ENCODE measurements at places on chromosomes 2 and 18.
A peak's percentile ranks its signal among the peaks of the same experiment; 100 is the strongest.

DNA sequence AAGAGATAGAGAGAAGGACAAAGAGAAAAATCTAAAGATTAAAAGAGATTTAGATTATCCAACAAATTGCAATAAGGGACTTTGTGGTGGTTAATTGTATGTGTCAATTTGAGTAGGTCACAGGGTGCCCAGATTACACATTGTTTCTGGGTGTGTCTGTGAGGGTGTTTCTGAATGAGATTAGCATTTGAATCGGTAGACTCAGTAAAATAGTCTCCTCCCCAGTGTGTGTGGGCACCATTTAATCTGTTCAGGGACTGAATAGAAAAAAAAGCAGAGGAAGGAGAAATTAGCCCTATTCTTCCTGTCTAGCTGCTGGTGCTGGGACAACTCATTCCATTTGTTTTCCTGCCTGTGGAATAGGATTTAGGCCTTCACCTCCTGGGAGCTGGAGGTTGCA, 339.8 kb upstream of the EPHA4 start:
- DNase-seq = no peak

- no peak for DNase-seq
These were observed 574.6 kb downstream of the SLC4A3 start for GRCh38 chr2:220202066-220202465.

DNA sequence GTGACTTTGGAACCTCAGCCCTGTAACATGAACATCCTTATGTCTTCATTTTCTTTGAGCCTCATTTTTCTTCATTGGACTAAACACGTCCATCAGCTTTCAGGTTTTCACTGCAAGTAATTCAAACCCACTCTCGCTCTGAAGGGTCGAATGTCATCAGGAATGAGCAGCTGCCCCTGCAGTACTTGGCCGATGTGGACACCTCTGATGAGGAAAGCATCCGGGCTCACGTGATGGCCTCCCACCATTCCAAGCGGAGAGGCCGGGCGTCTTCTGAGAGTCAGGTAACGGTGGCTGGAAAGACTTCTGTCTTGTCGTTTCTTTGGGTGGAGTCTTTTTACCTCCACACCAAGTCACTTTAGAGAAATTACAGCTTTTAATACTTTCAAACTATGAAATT, 39.1 kb upstream of the PRLH start:
- DNase-seq = no peak

- DNase-seq = no peak
These were observed 16.9 kb downstream of the SMCHD1 start for GRCh38 chr18:2672410-2672809.

- DNase-seq = no peak
These were observed 55.2 kb upstream of the RIOK3 start for GRCh38 chr18:23397907-23398306.

DNA sequence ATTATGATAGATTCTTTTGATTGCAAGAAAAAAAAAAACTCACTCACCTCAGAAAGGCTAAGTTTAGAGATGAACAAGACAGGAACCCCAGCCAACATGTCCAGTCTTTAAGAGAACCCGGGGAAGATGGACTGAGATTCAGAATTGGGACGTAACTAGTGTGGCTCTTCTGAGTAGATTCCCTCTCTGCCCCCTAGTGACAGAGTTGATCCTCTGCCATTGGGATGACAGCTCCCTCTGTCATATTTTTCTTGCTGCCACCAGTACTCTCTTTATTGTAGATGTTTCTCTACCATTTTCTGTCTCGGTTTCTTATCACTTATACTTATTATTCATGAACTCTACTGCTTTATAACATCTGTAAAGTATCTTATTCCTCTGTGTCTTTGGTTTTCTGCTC, 77.7 kb downstream of the GULP1 start:
- no peak for DNase-seq

- no peak for DNase-seq
These were observed 964 bp upstream of the GALNT3 start for GRCh38 chr2:165795011-165795410.

- DNase-seq = no peak
These were observed 49.8 kb downstream of the PLEK start for GRCh38 chr2:68414876-68415275.

DNA sequence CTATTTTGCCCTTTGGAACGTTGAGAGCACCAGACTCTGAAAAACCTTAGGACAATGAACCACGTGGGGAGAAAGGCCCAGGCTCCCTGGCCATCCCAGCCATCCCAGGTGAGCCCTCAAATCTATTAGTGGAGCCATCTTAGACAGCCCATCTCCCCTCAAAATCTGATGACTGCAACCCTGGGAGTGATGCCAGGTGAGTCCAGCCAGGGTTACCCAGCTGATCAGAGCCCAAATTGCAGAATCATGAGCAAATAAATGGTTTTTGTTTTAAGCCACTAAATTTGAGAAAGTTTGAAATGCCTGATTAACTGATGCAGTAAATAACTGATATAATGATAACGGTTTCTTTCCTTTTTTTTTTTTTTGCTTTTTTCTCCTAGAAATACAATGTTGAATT, 242.4 kb downstream of the GCA start:
- DNase-seq = no peak

- DNase-seq = no peak
These were observed 14.0 kb upstream of the MTA3 start for GRCh38 chr2:42554392-42554791.

GRCh38 chr2:20649576-20649975, 1.3 kb downstream of the HS1BP3 start:
- DNase-seq = no peak

DNA sequence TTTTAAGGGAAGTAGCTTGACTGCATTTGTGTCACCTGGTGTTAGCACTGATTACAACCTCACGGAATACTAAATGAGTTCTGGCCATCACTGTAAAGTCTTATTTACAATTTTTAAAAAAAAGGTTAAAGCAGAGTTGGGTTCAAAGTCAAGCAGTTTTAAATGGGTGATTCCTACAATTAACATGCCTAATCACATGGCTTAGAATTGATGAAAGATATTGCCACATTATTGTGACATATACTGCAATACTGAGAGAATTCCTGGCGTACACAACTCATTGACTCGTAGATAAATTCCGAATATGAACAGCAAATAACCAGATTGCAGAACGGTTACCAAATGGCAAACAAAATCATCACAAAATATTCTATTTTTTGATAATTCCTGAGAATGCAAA, 34.2 kb downstream of the ROCK2 start:
- DNase-seq = no peak

- DNase-seq = no peak
These were observed 88.8 kb upstream of the SNTG2 start for GRCh38 chr2:861655-862354.

DNA sequence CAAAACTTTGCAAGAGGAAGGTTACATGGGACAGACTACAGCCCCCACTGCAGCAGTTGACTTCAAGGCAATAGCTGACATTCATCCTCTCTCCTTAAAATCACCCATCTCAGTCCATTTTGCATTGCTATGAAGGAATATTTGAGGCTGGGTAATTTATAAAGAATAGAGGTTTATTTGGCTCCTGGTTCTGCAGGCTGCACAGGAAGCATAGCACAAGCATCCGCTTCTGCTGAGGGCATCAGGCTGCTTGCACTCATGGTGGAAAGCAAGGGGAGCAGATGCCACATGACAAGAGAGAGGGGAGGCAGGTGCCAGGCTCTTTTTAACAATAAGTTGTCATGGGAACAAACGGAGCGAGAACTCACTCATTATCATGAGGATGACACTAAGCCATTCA, 646.0 kb downstream of the ZEB2 start:
- DNase-seq = no peak

- peak; percentile 74 for DNase-seq
These were observed at the start of gene LPIN2 for GRCh38 chr18:3013024-3013804. Gene LPIN2, minus strand, starts transcription at chr18:3013144. Its CDS starts 52,304 bp downstream, at chr18:2960840.

DNA sequence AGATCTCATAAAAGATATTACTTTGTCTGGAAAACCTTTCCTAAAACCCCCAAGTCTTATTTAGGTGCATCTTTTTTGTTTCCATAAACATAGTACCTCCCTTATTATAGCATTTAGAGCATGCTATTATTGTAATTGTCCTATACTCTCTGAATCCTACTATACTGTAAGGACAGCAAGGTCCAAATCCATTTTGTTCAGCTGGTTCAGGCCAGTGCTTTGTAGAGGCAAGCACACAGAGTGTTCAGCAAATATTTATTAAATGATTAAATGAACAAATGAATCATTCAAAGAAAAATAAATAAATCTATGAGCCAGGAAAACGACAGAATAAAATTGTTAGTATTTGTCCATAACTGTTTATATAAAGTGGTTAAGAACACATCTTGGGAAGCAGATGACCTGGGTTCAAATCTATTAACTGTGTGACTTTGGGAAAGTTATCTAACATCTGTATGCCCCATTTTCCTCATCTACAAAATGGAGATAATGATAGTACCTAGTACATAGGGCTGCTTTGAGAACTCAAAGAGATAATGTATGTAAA, 86.0 kb downstream of the COL3A1 start:
- DNase-seq = no peak

DNA sequence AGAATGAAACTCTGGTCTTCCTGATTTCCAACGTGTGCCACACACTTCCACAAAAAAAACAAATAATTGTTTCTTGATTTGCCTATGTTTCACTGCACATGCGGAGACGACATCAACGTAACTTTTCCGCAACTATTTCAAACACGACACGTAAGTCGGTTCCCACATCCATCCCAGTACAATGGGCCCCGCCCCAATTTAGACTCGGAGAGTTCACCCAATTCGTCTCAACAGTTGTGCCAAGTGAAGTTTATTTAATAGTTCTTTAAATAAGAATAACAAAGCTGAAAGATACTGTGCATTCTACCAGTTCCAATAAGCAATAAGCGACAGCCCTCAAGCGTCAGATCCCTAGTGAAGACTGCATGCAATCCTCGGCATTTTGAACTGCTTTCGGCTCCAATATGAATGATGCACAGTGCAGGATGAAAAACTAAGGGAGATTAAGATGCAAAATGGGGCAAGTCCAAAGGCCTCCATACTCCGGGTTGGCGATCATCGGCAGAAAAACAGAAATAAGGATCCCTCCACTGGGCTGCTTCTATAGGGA, 664 bp downstream of the CCT4 start:
- DNase-seq = no peak

GRCh38 chr2:179106676-179107428, 56.9 kb upstream of the CCDC141 start:
- peak; percentile 62 for DNase-seq

DNA sequence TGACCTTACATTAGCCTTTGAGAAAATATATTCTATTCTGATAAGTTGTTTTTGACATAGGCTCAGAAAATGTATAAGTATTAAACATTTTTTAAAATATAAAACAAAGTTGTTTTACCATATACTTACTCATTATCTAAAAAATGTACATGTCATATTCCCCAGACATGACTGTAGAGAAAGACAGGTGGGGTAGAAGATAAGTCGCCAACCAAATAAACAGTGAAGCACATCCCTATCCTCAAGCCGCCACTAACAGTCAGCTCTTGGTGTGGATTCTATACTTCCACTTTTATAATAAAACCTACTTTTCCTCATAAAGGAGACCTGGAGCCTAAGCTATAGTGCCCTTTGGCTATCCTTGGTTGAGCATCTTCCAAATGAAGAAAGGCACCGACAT, 26.4 kb downstream of the GDF7 start:
- DNase-seq = no peak

GRCh38 chr2:74223941-74224770, 25.7 kb downstream of the MTHFD2 start:
- no peak for DNase-seq

- no peak for DNase-seq
These were observed 26.4 kb upstream of the NRP2 start for GRCh38 chr2:205655779-205656456.

DNA sequence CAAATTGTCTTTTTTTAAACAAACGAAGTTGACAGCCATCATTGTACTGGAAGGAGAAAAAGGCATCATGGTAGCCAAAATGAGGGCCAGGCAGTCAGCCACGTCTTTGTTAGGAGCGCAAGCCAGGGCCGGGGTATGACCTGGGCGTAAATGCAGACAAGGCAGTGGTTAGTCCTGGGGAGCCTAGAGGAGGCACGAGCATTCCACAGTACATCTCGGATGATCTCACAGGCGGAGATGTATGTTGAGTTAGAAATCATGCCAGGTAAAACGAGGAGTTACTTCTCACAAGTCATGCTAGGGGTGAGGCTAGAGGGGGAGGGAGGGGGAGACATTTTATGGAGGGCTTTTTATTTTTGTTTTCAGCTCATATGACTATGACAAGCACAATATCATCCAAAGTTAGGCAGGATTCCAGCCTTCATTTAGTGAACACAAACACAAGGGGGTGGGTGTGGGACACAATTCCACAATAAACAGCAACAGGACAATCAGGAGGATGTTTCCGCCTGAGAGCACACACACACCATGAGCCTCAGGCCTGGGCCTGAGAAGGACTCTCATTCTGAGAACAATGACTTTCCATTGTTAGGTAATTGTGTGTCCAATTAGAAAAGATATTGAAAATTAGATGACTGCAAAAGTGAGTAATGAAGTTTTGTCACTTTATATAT, 64.4 kb upstream of the PGAP1 start:
- DNase-seq = no peak

- DNase-seq = no peak
These were observed 8.4 kb downstream of the POMC start for GRCh38 chr2:25159949-25160348.

DNA sequence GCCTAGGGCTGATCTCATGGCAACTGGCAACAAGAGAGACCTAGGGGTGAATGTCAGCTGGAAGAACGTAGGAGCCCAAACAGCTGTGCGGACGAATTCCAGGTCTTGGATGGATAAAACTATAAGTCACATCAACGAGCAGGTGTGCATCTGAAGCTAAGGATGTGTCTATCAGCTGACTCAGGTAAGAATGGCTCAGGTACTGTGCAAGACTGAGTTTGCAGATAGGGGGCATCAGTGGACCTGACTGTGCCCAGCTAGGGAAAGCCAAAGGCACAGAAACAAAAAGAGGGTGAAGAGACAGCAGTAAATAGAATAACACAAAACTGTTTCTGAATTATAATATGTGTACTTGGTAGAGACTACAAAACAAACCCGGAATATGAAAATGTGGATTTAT, 357.3 kb downstream of the ZEB2 start:
- DNase-seq = no peak

GRCh38 chr18:11322716-11323115, 173.3 kb upstream of the PIEZO2 start:
- no peak for DNase-seq

- DNase-seq = no peak
These were observed 776 bp downstream of the TBR1 start for GRCh38 chr2:161416708-161417437.

DNA sequence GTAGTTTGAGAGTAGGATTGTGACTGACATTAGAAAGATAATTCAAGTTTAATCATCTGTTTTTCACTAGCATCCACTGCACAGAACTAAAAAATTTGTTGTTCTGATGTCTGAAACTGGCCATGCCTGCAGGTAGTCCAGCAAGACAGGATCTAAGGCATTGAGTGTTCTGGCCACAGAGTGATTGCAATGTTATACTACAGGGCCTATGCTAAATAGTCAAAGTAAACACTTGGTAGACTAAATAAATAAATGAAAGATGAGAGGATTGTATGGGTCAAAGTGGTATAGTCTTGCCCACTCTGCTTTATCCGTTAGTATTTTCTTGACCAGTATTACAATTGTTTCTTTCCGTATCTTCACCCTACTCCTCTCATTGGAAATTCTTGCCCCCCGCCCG, 27.6 kb upstream of the FANCL start:
- DNase-seq = no peak

GRCh38 chr2:36655453-36655852, 41.1 kb upstream of the VIT start:
- DNase-seq = peak; percentile 98

- DNase-seq = no peak
These were observed 9.0 kb downstream of the CAPN10 start for GRCh38 chr2:240595381-240596079.

GRCh38 chr2:70921839-70922234, 13.9 kb upstream of the ATP6V1B1 start:
- DNase-seq = no peak
